GM04503 (cell line): ENCODE measurements at places on chromosomes 4 and X.

DNA sequence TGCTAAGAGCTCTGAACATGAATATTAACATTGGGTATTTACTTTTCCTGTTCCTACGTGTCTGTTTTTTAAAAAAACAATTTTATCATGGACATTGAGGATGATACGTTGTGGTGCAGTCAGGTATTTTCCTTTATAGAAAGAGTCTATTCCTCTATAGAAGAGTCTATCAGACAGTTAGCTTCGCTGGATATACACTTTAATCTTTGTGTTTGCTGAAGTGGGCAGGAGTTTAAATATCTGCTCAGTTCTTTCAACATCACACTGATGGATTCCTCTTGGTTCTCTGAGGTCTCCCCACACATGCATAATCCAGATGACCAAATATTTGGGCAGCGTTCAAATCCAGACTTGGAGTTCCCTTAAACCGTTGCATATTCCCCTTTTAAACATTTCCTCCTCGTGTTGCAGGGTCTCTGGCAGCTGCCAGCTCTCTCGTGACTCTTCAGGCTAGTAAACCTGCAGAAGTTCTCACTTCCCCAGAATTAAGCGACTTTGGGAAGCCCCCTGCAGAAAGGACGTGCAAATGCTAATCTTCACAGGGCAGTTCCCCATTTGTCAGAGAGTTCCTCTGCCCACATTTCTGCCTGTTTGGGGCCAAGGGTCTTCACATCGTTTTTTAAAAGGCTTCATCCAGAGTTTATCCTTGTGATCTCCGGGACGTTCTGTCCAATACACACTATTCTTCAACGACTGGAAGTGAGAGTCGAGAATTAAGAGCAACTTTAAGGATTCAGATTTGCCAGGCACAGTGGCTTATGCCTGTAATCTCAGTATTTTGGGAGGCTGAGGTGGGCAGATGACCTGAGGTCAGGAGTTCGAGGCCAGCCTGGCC, 20.5 kb upstream of the DHRSX start:
- DNase-seq: no peak

GRCh38 chr4:40685300-40685699, 55.6 kb upstream of the RBM47 start:
- no peak for DNase-seq

- DNase-seq: no peak
Measured at GRCh38 chr4:68002906-68003305, 39.6 kb upstream of the TMPRSS11A start.

- no peak for DNase-seq
Measured at GRCh38 chrX:25130619-25131018, 114.9 kb upstream of the ARX start.

DNA sequence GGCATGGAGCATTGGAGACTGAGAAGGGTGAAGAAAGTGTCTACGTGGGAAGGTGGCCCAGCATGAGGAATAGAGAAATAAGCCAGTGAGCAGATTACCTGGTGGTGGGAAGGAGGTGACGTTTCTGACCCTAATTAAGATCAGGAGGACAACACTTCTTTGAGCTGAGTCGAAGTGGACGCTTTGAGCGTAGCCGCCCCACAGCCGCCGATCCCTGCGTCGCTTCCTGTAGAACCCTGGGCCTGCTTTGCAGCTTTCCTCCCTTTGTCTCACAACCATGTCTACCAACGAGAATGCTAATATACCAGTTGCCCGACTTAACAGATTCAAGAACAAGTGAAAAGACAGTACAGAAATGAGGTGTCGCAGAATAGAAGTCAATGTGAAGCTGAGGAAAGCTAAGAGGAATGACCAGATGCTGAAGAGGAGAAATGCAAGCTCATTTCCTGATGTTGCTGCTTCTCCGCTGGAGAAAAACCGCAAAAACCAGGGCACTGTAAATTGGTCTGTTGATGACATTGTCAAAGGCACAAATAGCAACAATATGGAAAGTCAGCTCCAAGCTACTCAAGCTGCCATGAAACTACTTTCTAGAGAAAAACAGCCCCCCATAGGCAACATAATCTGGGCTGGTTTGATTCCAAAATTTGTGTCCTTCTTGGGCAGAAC, 6.4 kb upstream of the ANTXR2 start:
- DNase-seq: no peak
